Cortex of kidney (tissue), 1 donor: ENCODE measurements at places on chromosomes 1 and 21.

DNA sequence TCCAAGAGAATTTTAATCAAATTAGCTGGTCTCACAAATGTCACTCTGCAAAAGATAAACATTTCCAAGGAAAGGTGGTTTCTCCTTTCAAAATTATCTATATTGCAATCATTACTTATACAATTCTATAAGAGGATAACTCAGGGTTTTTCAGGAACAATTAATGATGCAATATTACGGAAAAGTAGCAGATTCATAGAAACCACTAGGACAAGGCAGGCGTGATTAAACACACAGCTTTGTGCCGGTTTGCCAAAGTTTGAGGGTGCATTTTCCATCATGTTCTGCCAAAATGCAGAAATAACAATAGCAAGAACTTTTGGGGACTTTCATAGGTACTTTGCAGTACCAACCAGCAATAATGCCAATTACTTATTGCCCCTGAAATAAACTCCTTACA lies 605 bp downstream of the TNFRSF9 start:
- DNase-seq, result no peak

DNA sequence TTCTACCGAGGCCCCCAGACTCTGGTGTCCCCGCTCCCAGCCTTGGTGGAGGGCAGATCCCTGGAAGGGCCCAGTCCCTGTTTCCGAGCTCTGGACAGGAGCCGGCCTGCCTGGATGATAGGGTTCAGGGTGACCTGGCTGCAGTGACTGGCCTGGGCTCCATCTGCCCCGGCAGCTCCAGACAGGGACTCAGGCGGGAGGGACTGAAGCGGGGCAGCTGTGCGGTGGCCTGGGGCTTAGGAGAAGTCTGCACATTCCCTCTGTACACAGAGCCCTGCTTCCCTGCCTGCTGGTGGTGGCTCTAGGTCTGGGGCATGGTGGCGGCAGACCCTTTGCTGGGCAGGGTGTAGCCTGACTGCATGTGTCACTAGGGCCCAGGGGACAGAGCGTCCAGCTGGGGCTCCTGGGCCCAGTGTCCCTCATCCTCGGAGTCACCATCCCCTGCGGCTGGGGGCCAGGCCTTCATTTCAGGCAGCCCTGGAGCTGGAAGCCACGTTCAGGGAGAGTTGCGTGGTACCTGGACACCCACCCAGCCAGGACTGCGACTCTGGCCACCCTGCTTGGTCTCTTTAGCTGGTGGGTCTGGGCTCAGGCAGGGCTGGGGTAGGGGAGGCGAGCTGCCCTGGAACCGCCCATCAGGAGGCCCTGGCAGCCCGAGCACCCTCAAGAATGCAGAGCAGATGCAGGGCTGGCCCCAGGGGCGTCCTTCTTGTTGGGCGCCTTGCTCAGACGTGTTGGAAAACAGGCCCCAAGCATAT lies 9.6 kb downstream of the ARHGEF16 start:
- no peak for DNase-seq

DNA sequence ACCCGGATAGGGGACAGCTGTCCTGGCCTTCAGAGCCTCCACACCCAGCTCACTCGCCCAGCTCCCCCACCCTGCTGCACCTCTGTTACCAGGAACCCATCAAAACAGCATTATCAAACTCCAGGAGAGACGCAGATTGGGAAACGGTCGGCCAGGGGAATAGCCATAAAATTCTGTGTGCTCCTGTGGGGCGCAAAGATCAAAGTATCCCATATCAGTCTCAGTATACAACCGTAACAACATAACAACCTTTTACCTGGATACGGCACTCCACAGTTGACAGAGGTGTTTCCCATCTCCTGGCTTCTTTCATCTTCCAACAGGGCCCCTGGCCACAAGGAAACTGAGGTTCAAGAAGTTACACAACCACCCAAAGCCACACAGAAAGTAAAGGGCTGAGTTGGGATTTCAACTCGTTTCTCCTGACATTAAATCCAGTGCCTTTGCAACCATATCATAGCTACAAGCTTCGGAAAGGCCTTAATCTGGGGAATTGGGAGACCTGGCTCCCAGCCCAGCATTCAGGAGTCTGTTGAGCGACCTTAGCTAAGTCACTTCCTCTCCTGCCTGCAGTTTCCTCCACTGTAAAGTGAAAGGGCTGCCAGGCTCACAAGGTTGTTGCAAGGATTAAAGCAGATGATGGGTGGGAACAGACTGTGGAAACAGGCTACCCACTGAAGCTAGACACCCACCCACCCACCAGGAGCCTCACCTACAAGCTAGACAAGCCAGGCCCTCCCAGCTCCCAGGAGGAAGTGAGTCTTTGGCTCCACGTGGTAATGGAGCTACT lies 8.1 kb upstream of the EPHB2 start:
- no peak for DNase-seq

DNA sequence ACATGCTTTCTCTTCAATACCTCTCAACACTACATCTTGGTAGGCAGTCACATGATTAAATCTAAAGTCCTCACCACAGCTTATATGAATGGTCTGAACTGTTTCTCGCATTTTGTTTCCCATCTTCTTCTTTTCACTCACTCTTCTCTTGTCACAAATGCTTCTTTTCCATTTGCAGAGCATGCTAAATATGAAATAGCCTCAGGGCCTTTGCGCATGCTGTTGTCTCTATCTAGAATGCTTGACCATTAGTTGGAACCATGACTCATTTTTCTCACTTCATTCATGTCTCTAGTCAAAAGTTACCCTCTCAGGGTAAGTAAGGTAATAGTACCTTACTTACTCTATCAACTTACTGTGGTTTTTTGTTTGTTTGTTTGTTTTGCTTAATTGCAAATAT lies 239.7 kb downstream of the PTPRC start:
- no peak for DNase-seq

- no peak for DNase-seq
Measured at GRCh38 chr1:18637511-18637960, 6.9 kb downstream of the PAX7 start.

GRCh38 chr1:27372022-27372807 lies 2.4 kb downstream of the FCN3 start:
- DNase-seq, result no peak

- no peak for DNase-seq
Measured at GRCh38 chr1:10772711-10773110, 23.7 kb downstream of the CASZ1 start.

- no peak for DNase-seq
Measured at GRCh38 chr1:65469889-65470340, 49.4 kb downstream of the LEPR start.

DNA sequence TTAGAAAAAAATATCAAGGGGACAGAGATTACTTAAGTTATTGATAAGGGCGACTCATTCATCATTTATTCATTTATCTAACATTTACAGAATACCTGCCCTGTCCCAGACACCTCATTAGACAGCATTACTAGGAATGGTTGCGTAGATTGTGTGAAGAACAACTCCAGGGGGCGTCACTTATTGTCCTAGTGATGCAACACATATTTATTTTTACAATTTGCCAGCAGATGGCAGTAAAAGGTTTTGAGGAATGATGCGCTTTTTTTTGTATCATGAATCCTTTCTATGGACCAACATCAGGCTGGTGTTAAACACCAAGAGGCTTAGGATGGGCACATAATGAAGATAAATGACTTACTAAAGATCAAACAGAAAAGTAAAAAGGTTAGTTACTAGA lies 5.5 kb downstream of the NCAM2 start:
- no peak for DNase-seq

- no peak for DNase-seq
Measured at GRCh38 chr1:238562341-238562740, 671.6 kb upstream of the ZP4 start.

DNA sequence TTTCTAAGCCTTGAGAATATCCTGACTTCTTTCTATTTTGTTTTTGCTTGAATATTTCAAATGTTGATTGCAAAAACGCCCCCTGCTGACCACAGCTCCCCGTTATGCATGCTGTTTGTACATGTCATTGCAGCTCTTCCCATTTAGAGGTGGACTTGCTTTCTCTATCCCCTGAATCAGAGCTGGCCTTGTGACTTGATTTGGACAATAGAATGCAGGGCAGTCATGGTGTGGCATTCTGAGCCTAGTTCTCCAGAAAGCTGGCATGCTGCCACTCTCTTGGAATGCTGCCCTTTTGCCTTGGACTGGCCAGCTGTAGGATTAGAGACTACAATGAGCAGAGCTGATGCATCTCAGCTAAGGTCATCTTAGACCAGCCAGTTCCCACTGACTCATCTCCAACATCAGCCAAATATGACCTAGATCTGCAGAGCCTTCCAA lies 1561.5 kb downstream of the MRPL39 start:
- no peak for DNase-seq

DNA sequence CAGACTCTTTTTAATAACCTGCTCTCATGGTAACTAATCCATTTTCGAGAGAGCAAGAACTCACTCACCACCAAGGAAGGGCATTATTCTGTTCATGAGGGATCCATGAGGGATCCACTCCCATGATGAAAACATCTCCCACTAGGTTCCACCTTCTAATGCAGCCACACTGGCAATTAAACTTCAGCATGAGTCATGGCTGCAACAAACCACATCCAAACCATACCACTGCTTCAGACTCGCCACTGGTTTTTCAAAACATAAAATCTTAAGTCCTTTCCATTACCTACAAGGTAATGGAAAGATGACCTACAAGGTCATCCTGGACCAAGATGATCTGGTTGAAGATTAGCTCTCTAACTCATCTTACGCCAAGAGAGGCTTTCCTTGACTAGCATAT lies 405.1 kb downstream of the VAV3 start:
- no peak for DNase-seq

DNA sequence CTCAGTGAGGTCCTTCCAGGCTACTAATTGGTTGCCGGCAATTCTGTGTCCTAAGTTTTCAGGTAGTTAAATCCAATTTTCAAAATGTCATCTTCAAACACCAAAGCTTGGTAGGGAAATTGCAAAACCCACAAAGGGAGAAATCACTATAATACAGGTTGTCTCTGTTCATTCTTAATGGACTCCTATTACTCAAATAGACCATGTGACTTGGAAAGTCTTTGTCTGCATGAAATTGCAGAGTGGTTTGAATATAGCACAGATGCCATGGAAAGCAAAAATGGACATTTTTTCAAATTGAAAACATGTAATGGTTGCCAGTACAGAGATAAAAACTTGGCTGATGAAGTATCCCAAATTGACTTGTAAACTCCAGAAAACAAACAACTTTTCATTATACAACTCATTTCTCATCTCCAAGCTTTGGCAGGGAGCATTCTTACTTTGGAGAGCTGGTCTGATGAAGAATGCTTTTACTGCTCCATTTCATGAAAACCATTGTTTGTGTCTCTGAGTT lies 169.5 kb upstream of the PKN2 start:
- DNase-seq, result no peak

- DNase-seq, result no peak
Measured at GRCh38 chr21:39651206-39651605, 38.5 kb downstream of the B3GALT5 start.

DNA sequence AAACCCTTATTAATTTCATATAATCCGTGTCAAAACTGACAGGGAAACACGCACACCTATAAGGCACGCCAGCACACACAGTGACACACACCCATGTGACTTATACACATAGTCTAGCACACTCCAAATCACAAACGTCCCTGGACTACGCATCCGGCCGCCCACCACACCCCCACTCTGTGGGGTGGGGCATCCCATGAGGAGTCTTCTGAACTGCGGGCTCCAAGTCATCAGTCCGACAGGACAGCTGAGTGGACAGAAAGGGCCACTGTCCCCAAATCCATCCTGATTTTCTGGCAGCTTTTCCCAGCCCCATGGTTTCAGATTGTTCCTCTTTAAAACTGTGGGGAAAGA lies 829 bp downstream of the PEA15 start:
- DNase-seq, result no peak

- DNase-seq, result no peak
Measured at GRCh38 chr1:205210756-205211168, 740 bp downstream of the DSTYK start.

GRCh38 chr1:54940042-54940441 lies 40.4 kb upstream of the TMEM61 start:
- no peak for DNase-seq

GRCh38 chr1:97204468-97204867 lies 482.9 kb downstream of the PTBP2 start:
- no peak for DNase-seq

- DNase-seq, result no peak
Measured at GRCh38 chr21:43809346-43809799, 20.0 kb downstream of the RRP1 start.

- DNase-seq, result no peak
Measured at GRCh38 chr1:205095422-205095821, 11.2 kb upstream of the TMEM81 start.

GRCh38 chr1:116904791-116905320 lies 4.9 kb upstream of the PTGFRN start:
- no peak for DNase-seq

GRCh38 chr1:239427712-239428111 lies 41.3 kb downstream of the CHRM3 start:
- no peak for DNase-seq
